KG1 (cell line): ENCODE measurements at places on chromosomes 13 and 19.

- DNase-seq: no peak
Observed at GRCh38 chr19:15118248-15118647, 11.0 kb downstream of the SYDE1 start.

DNA sequence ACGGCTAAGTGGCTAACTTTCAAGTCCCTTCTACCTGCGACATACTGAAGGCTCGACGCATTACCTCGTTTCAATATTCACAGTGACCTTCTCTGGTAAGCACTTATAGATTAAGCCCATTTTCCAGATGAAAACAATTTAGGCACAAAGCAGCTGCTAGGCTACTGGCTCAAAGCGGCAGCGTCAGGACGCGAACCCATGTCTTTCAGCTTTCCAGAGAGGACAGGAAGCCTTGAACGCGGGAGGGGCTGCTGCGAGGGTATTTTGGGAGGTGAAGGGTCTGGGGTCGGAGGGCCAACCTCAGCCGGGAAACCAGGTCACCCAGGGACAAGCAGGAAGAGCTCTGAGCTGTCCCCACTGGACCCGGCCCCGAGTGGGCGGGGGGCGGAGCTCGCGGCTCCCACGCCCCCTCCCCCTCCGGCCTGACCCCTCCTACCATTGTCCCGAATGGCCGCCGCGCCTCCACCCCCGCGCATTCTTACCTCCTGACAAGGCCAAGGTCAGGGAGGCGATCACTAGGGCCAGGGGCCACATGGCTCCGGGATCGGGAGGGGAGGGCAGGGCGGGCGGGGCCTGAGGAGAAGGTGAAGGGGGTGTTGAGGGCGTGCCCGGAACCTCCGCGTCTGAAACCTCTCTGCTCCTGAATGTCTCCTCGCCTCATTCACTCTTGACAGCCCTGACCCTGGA lies at the start of gene KLK13:
Gene KLK13, minus strand, starts transcription at position 559 of the 687 bp plus-strand sequence. Its CDS starts 25 bp downstream, at position 534.
- no peak for DNase-seq

DNA sequence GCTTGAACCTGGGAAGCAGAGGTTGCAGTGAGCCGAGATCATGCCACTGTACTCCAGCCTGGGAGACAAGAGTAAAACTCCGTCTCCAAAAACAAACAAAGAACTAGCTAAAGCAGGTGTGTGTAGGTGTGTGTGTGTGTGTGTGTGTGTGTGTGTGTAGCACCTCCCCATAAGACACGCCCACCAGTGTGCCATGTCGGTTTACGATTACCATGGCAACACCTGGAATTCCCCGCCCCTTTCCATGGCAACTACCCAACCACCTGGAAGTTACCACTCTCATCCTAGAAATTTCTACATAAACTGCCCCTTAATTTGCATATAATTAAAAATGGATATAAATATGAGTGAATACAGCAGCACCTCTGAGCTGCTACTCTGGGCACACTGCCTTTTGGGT lies 80.9 kb upstream of the ADGRE5 start:
- no peak for DNase-seq

DNA sequence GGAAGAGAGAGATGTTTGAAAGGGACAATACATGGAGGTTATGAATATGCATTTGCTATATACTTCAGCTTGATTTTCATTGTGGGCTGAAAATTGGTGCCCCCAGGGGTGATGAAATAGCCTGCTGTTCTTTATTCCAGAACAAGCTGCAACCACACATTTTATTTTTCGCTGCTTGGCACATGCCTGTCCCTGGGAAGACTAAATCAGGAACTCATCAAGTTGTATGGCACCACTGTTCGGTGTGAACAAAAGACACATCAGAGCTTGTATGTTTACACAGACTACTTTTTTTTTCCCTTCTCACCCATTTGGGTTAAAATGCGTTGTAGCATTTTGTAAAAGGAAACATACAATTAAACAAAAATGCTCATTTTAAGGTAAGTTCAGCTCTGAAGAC lies 230.7 kb downstream of the NALCN start:
- no peak for DNase-seq

DNA sequence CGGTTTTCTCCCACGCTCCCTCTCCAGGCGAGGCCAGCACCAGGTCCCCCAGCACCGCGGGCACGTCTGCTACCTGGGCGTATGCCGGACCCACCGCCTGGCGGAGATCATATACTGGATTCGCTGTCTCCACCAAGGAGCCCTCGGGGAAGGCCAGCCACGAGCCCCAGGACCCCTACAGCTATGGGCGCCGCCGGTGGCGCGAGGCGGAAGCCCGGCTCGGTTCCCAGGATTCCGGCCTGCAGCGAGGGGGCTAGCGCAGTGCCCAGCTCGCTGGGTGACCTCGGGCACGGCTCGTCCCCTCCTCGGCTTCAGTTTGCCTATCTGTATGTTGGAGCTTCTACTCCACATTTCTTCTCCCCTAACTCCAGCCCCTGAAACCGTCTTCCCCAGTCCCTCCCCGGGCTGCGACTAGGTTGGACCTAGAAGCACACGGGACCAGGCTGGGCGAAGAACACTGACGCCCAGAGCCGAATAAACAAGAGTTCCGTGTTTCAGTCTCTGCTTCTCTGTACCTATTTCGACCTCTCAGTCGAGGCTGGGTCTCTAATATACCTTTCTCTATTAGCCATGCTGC lies 749 bp upstream of the CPT1C start:
- DNase-seq: no peak

GRCh38 chr13:45787346-45787745 lies 64.2 kb downstream of the SIAH3 start:
- DNase-seq: no peak

DNA sequence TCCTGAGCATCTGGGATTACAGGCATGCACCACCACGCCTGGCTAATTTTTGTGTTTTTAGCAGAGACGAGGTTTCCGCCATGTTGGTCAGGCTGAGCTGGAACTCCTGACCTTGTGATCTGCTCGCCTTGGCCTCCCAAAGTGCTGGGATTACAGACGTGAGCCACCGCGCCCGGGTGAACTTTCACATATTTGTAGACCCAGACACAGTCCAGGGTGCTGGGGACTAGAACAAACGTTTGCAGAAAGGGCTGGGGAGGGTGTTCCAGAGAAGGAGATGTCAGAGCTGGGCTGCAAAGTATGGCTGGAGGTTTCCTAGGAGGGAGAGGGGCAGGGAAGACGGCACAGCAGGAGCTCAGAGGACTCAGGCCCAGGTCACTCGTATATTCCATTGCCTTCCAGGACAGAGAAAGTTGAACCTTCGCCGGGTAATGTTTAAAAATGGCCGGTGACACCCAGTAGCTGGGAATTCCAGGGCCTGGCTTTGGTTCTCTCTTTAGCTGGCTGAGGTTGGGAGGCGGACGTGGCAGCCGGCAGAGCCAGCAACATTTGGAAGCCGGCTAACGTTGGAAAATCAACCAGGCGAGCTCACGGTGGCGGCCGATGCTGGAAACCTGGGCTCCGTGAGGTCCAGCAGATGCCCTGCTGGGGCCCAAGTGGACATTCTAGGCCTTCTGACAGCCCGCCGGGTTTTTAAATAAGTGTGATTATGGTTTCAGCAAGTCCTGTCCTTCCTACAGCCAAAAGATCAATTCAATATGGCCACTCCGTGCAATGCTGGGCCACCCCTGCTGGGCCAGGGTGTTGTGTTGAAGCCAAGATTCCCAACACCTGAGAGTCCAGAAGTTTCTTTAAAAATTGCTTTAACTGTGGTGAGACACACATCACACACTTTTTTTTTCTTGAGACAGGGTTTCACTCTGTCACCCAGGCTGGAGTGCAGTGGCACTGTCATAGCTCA lies 41.5 kb downstream of the NFIC start:
- DNase-seq: no peak

GRCh38 chr13:110771194-110771593 lies 57.7 kb downstream of the ING1 start:
- no peak for DNase-seq
